Stimulated activated CD4-positive, alpha-beta T cell treated with anti-CD3 and anti-CD28 coated beads, Interleukin-1b, Interleukin-23, amount 100 ng/mL, for 48 hours (primary cell): ENCODE measurements at places on chromosomes 3 and 15.

DNA sequence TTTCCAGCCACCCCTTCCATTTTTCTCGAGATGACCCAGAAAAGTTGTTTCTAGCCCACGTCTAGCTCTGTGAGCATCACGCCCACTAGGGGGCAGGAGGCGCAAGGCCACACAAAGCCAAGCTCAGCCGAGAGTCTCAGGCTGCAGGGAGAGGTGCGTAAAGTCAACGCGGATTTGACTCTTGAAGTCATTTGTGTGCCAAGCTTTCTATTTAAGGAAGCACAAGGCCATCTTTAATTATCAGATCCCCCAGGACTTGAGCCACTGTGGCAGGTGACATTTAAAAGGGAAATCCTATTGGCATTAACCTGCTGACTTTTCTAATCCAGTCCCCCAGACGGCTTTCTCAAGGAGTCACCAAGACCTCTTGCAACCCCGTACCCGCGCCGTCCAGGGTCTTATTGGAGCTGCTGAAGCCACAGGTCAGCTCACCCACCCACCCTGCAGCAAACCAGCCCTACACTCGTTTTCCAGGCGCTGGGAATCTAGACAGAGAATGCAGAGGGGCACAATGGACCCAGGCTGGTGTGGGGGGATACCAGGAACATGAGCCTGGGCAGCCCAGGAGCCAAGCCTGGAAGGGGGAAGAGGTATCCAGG is 62.1 kb downstream of the CAPN7 start:
- DNase-seq, result peak; percentile 84

- DNase-seq, result no peak
These were observed 188.2 kb downstream of the AGBL1 start for GRCh38 chr15:86267892-86268291.

DNA sequence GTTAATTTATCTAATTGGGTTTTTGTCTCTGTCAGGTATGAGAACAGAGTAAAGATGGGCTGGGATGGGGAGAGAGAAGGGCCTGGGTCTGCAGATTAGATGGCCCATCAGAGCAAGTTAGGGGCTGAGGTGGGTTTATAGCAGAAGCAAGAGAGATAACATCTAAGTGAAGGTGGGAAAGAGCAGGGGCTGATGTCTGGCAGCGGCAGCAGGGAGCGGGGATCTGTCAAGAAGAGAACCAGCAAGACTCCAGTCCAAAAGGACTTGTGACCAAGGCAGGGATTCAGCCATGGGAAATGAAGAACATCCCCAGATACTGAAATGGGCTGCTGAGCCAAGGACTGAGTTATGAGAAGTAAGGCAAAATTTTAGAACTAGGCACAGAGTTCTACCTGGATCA is 320.6 kb upstream of the TBL1XR1 start:
- DNase-seq, result no peak

- no peak for DNase-seq
These were observed 123.5 kb downstream of the NUP210 start for GRCh38 chr3:13296662-13297061.

- no peak for DNase-seq
These were observed 266.8 kb downstream of the ABHD5 start for GRCh38 chr3:43957553-43957952.

DNA sequence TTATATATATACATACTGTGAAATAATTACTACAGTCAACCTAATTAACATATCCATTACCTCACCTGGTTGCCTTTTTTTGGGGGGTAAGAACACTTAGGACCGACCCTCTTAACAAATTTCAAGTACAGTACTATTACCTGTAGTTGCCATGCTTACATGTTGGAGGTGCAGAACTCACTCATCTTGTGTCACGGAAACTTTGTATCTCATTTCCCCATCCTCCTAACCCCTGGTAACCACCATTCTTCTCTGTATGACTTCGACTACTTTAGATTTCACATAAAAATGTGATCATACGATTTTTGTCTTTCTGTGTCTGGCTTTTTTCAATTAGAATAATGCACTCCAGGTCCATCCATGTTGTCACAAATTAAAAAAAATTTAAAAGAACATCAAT is 55.5 kb upstream of the MELTF start:
- DNase-seq, result no peak

DNA sequence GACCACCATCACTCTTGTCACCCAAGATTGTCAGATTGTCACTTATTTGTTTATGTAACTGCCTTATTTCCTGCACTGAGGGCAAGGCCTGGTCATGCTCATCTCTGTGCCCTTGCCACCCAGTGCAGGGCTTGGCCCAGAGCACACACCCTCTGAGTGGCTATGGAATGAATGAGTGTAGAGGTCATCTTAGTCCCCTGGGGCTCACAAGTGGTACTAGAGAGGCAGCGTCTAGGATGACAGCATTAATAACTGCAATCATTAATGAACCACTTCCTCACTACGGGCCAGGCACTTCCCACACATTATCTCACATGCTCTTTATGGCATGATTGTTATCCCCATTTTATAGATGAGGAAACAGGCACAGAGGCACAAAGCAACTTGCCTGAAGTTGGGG is 117.0 kb downstream of the SMAD6 start:
- DNase-seq, result no peak

DNA sequence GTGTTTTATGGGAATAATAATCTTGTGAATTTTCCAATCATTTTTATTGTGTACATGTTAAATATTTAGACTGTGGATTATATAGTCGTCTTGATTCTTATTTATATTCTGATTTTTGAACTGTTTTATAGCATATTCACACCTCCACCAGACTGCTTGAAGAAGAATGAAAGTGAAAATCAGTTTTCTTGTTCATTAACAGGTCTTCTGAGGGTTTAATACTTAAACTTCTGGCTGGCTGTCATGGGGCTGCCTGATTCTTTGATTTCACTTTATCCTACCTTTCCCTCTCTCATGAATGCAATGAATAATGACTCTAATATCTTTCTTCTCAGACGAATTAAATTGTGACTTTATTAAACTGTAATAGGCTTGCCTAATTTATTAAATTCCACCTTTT is 56.2 kb downstream of the ATP2C1 start:
- no peak for DNase-seq

- DNase-seq, result no peak
These were observed 14.2 kb upstream of the SEMA3B start for GRCh38 chr3:50254577-50255250.

DNA sequence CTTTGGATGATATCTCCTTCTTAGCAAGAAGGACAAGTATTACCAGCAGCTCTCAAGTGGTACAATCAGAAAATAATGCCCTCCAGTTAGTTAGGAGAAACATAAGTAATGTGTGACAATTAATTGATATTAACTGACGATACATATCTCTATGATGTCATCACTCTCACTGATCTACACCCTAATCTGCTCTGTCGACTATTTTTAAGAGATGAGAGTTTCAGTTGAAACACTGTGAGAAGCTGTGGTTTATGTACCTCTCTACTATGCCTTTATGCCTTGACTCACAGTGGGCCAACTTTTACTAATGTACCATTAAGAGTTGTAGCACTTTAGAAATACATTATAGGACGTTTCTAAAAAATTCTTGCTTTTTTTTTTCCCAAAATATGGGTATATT is 8.6 kb downstream of the CEP152 start:
- DNase-seq, result no peak

DNA sequence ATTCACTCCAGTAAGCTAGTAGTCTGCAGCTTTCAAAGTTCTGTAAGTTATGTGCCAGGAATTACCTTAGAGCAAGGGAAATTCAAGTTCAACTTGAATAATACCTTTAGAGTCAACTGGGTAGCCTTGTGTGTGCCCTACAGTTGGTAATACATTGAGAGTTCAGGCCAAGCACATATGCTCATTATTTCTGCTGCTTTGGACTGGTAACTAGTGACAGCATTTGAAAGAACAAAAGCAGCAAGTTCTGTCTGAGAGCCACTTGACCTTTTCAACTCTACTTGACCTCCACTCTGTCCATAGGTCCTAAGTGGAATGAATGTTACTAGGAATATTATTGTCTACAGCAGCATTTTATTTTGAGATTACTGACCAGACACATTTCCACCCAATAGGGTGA is 723.5 kb downstream of the NLGN1 start:
- DNase-seq, result no peak

- peak; percentile 33 for DNase-seq
These were observed at the start of gene TMEM108 for GRCh38 chr3:133038089-133038730. Gene TMEM108 (plus strand): TSS chr3:133038391.

DNA sequence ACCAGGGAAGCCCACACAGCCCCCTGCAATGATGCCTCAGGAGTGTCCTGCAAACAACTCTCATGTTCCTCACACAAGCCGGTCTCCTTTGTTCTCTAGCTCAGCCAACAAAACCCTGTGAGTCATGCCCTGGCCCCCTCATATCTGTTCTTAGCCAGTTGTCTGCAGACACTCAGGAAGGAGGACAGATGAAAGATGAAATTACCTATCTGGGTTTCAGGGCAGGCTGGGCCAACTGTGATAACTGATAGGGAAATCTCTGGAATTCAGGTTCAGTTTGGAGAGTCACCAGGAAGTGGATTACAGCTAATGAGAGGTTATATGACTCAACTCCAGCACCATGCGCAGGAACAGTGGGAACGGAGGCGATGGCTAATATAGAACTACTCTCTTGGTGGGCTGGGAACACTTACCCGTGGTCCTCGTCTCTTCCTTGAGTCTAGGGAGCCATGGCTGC is 352.0 kb upstream of the ADAMTS9 start:
- DNase-seq, result no peak

GRCh38 chr3:113436809-113437208 is 4.5 kb downstream of the CFAP44 start:
- DNase-seq, result peak; percentile 3

DNA sequence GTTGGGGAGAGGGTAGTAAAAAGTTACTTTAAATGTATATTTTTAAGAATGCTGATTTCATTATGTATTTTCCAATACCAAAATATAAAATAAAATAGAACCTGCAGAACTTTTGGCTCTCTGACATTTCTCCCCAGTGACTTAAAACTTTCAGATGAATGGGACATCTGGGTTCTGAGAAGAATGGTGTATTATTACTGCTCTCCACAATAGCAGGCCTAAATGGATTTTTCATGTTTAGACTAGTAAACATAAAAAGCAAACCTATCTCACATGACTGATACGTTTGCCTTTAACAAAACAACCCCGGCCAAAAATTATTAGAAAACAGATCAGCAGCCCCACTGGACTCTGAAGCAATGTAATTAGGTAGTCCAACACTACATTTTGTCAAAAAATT is 73.8 kb downstream of the FHIT start:
- no peak for DNase-seq

- no peak for DNase-seq
These were observed 132.5 kb downstream of the CMSS1 start for GRCh38 chr3:99949956-99950670.
